CD8-positive, alpha-beta T cell (primary cell): ENCODE measurements at places on chromosomes 13 and 19.

DNA sequence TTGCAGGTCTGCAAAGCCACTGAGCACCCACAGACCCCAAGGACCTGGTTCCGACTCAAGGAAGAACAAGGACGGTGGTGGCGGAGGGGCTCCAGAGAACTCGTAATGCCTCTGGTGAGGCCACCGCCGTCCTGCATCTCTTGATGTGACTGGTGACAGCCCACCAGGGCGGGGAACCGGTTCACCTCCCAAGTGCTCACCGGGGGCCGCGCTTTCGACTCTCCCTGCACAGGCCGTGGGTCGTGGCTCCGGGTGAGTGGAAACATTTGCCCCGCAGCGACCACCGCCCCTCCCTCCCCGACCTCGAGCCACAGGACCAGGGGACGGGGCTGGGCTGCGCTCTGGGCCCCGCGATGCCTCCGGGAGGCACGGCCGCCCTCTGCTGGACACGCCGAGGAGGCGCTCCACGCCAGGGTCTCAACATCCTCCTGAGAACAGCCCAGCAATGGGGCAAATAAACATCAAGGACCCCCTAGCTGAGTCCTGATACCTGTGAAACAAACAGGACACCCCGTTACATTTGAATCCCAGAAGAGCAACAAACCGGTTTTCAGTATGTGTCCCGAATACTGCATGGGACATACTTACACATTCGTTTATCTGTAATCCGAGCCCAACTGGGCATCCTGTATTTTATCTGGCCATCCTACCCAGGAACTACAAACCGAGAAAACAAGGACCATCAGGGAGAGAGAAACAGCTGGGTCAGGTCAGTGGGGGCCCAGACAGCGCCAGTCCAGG, 3.9 kb upstream of the PLPP2 start:
- DNase-seq = peak; percentile 52

GRCh38 chr19:4939466-4939865, 29.4 kb upstream of the KDM4B start:
- no peak for DNase-seq

DNA sequence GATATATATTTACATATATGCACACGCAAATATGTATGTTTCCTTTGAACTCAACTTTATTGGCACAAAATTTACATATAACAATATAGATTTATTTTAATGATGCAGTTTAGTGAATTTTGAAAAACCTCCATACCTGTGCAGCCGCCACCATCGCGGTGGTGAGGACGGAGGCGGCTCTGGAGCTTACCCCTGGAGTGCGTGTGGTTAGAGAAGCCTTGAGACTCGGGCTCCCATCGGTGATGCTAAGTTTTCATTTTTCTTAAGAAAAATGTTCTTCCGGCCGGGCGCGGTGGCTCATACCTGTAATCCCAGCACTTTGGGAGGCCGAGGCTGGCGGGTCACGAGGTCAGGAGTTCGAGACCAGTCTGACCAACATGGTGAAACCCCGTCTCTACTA, 31.8 kb downstream of the GJA3 start:
- no peak for DNase-seq

- peak; percentile 70 for DNase-seq
Observed at GRCh38 chr19:4730740-4731171, 7.1 kb upstream of the DPP9 start.

DNA sequence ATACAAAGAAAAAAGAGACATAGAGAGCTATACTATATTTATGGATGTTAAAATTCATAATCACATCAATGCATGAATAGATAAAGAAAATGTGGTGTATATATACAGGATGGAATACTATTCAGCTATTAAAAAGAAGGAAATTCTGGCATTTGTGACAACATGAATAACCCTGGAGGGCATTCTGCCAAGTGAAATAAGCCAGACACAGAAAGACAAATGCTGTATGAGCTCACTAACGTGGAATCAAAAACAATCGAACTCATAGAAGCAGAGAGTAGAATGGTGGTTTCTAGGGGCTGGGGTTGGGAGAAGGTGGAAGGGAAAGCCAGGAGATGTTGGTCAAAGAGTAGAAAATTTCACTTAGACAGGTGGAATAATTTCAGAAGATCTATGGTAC, 24.0 kb downstream of the UTP14C start:
- no peak for DNase-seq

DNA sequence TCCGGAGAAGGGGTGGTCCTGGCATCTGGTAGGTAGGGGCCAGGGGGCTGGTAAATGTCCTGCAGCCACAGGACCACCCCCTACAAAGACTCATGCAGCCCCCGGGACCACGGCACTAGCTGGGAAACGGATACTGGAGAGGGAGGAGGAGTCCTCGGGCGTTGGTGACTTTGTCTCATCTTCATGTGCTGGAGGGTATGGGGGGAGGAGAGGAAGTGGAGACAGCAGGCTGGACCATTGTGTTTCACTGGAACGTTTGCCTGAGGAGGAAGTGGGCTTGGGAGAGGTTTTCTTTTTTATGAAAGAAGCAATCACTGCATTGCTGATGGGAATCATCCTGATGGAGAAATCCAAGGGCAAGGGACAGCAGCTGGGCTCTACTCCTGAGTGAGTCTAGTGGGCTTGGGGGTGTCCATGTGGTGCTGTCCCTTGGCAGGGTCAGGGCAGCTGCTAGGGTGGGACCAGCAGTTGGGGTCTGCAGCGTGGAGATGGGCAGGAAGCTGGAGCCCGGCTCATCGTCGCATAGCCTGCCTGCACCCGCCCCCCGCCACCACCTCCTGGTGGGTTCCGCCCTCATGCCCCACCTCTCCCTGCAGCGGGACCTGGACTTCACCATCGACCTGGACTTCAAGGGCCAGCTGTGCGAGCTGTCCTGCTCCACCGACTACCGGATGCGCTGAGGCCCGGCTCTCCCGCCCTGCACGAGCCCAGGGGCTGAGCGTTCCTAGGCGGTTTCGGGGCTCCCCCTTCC, 1.7 kb upstream of the ADM5 start:
- DNase-seq = no peak

GRCh38 chr19:56765137-56765536, 75.4 kb downstream of the PEG3 start:
- no peak for DNase-seq

- no peak for DNase-seq
Observed at GRCh38 chr13:45167611-45168554, 33.0 kb downstream of the KCTD4 start.
